Mammary epithelial cell (primary cell): ENCODE measurements at places on chromosomes 1 and 21. TPM values are rescaled to one million over a fixed set of nuclear protein-coding genes. Genes with fewer than 3 reads are reported as not detected.

Gene FRRS1
- polyA plus RNA-seq: 6.1 TPM

Gene LCE2A
- not detected for polyA plus RNA-seq

Gene TEX38
- polyA plus RNA-seq: not detected

Gene CELA3A
- polyA plus RNA-seq: not detected

Gene ST6GALNAC3
- polyA plus RNA-seq: 0.03 TPM

DNA sequence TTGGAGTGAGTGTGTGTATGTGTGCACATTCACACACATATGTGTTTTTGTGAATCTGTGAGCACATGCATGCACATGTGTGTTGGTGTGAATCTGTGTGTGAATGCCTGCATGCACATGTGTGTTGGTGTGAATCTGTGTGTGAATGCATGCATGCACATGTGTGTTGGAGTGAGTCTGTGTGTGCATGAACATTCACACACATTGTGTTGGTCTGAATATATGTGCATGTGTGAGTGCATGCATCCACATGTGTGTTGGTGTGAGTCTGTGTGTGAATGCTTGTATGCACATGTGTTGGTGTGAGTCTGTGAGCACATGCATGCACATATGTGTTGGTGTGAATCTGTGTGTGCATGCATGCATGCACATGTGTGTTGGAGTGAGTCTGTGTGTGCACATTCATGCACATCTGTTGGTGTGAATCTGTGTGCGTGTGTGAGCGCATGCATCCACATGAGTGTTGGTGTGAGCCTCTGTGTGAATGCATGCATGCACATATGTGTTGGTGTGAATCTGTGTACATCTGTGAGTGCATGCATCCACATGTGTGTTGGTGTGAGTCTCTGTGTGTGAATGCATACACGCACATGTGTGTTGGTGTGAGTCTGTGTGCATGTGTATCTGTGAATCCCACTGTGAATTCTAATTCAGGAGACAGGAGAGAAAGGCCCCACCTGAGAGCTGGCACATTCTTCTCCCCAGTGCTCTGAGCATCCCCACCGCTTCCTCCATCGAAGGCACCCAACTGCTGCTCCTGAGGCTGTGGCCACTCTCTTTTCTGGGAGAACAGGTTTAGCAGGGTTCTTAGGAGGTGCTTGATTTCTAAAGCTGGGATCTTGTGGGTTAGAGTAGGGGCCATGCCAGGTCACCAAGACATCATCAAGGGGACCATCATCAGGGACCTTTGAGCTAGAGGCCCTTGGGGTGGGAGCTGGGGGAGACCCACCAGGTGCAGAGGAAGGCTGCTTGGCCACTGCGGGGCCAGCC is 117.5 kb upstream of the ARHGEF16 start:
- DNase-seq: no peak

GRCh38 chr1:247277191-247277590 is 21.3 kb downstream of the VN1R5 start:
- DNase-seq: no peak

DNA sequence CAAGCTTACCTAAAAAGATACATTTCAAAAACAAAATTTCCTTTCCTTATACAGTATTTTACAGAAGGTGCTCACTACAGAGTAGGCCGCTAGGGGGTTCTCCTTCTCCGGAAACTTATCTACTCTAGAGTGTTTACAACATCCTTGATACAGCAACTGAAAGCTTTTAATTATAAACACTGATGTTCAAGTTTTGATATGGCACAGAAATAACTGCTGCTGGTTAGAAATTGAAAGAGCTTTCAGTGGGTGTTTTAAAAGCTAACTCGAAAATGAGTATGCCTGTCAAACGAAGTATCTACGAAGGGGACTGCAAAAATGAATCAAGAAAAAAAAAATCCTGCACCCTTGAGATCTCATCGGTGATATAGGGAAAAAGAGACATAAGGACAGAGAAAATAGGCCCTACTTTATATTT is 1.0 kb downstream of the YOD1 start:
- DNase-seq: no peak

GRCh38 chr1:64478594-64479470 is 8.9 kb downstream of the CACHD1 start:
- no peak for DNase-seq

- peak; percentile 66 for DNase-seq
These were observed 28.2 kb downstream of the STPG1 start for GRCh38 chr1:24385160-24385940.

DNA sequence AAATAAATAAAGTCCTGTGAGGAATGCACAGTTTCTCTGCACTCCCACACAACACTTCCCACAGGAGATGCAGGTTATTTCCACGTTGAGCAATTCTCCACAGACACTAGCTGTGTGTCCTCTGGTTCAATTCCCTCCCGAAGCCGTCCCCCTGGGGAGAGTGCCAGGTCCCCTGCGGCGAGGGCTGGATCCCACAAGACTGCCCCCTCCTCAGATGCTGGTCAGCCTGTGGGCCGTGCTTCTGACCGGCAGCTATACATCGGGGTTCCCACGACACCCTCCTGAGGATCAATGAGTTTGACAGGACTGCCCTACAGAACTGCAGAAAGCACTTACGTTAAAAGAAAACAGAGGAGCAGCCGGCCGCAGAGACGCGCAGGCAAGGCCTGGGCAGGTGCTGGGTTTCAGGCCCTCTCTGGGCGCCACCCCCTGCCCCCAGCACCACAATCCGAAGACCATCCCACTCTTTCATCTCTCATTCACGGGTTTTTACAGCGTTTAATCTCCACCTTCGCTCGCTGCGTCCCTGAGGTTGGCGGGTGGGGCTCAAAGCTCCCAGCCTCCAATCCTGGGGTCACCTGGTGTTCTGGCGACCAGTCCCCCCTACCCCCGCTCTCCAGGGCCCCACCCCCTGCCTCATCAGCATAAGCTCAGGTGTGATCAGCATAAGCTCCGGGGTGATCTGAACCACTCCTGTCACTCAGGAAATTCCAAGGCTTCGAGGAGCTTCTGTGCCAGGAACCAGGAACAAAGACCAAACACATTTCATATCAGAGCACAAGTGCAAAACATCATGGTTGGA is 9.3 kb downstream of the SLC35E2B start:
- DNase-seq: no peak

- no peak for DNase-seq
These were observed 6.4 kb downstream of the CHODL start for GRCh38 chr21:18251065-18251464.

DNA sequence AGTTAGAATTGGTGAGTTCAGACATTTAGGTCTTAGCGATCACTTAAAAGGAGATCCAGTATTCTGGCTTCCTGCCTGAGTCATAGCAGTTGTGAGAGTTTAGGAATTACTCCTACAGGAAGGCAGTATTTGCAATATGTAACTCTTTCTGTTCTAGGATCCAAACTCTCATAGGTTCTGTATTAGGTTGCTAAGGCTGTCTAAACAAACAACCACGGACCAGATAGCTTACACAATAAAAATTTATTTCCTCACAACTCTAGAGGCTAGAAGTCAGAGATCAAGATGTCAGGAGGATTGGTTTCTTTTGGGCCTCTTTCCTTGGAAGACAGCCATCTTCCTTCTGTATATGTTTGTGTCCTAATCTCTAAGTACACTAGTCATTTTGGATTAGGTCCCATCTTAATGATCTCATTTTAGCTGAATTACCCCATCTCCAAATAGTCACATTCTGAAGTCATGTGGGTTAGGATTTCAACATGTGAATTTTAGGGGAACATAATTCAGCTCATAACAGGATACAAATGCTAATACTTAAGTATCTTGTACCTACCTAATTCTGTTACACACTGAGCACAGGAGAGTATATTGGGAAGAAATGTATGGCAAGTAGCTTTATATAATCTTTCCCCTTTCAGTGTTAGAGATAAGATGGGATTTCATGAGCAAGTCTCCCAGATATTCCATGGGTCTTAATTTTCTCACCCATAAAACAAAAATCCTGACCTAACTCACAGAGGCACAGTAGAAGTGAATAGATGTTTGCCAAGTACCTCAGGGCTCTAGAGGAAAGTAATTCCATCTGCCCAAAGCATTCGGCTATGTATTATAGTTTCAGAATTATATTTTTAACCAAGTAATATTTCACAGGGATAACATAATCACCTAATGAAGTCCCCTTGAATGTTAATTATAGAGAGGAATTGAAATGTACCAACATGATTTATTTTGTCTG is 144.4 kb downstream of the PTBP2 start:
- DNase-seq: peak; percentile 79

- peak; percentile 55 for DNase-seq
These were observed 68.0 kb downstream of the MEGF6 start for GRCh38 chr1:3543076-3544039.

DNA sequence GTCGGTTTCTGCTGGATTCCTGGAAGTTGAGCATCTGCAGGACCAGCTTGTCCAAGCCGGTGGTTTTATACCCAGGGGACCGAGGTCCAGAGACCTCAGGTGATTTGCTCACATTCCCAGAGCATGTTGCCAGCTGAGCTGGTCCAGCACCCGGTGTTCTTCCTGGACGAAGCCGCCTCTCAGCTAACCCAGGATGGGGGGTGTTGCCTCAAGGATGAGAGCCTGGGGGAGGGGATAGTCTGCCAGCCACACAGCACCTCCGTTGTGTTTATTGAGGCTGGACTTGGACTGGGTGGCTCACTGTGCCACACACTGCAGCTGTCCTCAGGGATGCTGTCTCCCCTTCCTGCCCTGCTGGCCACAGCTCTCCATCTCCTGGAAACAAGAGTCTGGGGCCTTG is 1.5 kb downstream of the TMEM201 start:
- DNase-seq: no peak

DNA sequence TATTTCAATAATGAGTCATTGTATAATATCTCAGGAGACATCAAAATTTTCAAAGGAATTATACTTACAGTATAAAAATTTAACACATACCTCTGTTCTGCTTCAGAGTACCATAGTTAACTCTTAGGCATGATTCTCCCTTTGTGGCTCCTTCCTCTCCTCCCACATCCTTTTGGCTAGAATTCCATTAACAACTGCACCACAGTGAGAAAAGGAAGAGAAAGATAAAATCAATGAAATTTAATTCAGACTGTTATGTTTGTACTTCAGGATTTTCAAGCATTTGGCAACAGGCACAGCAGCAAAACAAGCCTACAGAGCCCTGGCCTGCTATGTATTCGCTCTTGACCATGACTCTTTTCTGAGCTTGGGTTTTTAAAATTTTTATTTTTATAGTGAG is 57.2 kb upstream of the SGIP1 start:
- no peak for DNase-seq

- no peak for DNase-seq
These were observed 26.6 kb downstream of the ABCG1 start for GRCh38 chr21:42245331-42246193.

GRCh38 chr1:22352355-22352754 is 99.3 kb upstream of the ZBTB40 start:
- no peak for DNase-seq

DNA sequence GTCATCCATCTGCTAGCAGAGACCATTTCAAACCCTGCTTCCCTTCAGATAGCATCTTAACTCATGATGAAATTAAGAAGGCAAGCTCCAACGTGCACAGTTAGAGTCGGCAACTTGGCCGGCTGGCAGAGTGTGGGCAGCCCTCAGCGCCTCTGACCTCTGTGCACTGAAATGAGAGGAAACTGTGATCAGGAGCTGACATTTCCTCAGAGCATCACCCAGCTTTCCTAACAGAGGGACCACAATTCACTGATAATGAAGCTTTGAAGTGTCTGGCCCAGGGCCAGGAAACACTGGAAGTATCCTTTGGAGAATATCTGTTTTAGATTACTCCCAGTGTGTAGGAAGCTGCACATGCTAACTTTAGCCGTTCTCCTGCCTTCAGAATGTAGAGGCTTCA is 145.0 kb upstream of the ZC3H11B start:
- peak; percentile 61 for DNase-seq

GRCh38 chr1:107056426-107057196 is at the start of gene PRMT6:
Gene PRMT6 (plus strand): TSS chr1:107056674. CDS start chr1:107056716, 42 bp downstream.
- DNase-seq: peak; percentile 69

- DNase-seq: no peak
These were observed at the start of gene IL23R for GRCh38 chr1:67166196-67166595. Gene IL23R (plus strand): TSS chr1:67166454. CDS start chr1:67168121, 1,667 bp downstream.

DNA sequence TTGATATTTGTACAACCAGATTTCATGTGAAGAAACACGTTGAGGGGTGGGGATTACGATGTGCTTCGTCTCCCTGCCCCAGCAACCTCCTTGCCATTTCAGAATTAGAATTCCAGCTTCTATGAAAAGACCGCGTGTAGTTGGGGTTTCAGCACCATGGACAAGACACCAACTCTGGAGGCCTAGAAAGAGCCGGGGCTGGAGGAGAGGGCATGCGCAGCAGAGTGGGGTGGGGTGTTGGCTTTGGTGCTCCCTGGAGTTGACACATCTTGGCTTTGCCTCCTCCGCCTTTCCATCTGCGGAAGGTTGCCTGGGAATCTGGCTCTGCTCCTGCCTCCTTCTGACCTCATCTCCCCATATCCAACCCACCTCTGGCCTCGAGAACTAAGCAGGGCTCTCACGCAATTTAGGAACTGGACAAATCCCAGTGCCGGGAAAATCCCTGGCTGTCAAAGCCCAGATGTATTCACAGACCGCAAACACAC is 11.8 kb downstream of the HTR6 start:
- peak; percentile 58 for DNase-seq

GRCh38 chr1:83839566-83840173 is 159.3 kb downstream of the TTLL7 start:
- peak; percentile 7 for DNase-seq
